ENCODE measurements at places on chromosomes 11 and 22.

DNA sequence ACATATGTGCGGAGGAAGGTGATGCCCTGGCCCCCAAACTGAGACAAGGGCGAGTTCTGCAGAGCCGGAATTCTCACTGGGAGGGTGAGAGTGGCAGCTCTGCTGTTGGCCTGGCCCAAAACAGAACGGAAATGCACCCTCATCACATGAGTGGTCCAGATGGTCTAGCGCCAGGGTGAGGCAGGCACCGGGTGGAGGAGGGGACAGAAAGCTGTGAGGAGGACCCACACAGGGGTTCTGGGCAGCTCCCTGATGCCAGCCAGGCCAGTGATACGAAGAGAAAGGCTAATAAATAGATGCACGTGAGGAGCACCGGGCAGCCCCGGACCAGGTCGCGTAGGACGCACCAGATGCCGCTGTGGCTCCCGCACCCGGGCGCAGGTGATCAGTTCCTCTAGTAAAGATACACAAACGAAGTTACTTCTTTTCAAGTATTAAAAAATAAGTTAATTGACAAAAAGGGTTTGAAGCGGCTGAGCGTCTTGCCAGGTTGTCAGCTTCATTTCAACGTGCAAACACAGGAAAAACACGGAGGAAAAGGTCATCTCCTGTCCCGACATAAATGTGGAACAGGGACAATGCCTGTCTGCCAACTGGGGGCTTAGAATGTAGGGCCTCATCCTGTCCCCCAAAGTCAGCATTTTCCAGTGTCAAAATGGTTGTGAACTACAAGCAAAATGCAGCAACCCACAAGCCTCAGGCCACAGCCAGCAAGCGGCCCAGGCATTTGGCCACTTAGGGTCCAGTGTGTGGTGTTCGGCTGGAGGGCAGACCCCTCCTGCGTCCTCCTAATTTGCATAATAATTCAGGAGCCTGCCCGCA is 15.3 kb upstream of the BID start:
- no peak for DNase-seq

- no peak for DNase-seq
Observed at GRCh38 chr11:97290464-97291041, 900.7 kb downstream of the JRKL start.

GRCh38 chr11:76302996-76303395 is 77.9 kb downstream of the THAP12 start:
- DNase-seq, result no peak

DNA sequence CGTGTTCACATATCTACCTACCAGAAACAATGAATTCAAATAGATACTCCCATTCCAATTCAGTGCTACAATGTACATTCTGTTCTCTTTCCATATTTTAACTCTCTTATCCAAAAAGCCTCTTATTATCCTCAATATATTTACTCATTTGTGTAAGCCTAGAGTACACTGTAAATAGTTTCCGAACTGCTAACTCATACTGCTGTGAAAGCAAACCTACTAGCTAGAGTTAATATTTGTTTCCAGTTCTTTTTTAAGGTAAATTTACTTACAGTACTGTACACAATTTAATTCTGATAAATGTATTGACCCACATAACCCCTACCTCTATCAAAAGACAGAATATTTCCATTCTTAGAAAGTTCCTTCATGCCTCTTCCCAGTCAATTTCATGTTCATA is 71.8 kb downstream of the GRK3 start:
- DNase-seq, result no peak

DNA sequence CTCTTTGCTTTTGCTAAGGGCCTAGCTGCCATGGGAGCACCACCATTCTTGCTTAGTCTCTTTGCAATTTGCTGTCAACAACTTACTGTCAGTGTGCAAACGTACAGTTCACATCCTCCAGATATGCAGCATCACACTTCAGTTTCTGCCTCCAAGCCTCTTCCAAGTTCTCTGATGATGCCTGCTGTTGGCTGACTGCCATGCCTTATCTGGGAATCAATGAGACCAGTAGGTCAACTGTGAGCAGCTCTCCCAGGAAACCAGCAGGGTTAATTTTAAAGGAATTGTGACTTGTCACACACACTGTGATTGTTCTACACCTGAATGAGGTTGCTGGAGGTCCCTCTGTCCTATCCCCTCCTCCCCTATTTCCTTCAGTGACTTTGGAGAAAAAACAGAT is 56.0 kb downstream of the COPB1 start:
- peak; percentile 33 for DNase-seq

- no peak for DNase-seq
Observed at GRCh38 chr11:64081745-64082442, 46.2 kb downstream of the FLRT1 start.

DNA sequence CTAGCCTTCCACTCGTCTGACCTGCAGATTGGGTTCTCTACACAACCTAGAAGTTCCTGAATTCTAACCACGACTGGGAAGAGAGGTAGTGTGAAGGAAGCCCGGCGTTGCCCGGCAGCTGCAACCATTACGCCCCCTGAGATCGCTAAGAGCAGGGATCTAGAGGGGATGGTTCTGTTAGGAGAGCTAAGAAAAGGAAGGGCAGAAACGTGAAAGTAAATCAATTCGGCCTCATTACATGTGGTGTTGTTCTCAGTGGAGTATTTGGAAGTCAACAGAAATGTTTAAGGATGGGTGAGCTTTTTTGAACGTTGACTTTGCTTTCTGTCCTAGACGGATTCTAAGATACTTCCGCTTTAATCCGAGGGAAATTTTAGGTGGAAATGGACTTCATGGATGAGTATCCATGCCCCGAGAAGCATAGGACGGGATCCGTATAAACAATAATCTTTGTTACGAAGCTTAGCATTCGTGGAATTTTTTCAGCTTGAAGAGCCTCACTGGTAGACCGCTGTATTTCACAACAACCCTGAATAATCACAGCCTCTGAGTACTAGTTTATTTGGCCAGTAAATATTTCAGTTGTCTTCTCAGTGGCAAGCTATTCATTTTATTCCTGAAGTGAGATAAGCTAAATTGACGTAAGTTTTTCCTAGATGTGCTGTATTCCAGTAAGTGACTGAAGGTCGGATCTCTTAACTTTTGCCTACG is 629 bp downstream of the ATP5MG start:
- DNase-seq, result peak; percentile 53

- no peak for DNase-seq
Observed at GRCh38 chr11:92512204-92512569, 287.6 kb downstream of the FAT3 start.

- no peak for DNase-seq
Observed at GRCh38 chr11:134761926-134762247, 349.8 kb upstream of the B3GAT1 start.

GRCh38 chr11:23252426-23252825 is 392.2 kb upstream of the CCDC179 start:
- no peak for DNase-seq

DNA sequence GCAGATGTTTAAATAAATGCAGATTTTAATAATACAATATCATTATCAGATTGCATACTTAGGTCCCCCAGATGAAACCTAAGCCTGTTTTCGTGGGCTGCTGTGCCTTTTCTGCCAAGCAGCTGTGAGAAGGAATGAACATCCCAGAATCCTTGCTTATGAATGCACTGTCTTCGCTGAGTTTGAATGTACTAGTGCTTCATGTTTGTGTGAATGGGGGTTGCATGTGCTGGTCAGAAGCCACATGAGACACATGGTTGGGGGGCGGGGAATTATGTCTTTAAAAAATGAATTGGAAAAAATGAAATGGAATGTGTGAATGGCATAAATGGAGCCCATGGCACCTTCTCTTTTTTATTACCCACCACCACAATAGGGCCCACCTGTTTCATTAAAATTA is 125.4 kb upstream of the HSD17B12 start:
- DNase-seq, result no peak

GRCh38 chr11:838441-839279 is 3.7 kb downstream of the POLR2L start:
- DNase-seq, result no peak

DNA sequence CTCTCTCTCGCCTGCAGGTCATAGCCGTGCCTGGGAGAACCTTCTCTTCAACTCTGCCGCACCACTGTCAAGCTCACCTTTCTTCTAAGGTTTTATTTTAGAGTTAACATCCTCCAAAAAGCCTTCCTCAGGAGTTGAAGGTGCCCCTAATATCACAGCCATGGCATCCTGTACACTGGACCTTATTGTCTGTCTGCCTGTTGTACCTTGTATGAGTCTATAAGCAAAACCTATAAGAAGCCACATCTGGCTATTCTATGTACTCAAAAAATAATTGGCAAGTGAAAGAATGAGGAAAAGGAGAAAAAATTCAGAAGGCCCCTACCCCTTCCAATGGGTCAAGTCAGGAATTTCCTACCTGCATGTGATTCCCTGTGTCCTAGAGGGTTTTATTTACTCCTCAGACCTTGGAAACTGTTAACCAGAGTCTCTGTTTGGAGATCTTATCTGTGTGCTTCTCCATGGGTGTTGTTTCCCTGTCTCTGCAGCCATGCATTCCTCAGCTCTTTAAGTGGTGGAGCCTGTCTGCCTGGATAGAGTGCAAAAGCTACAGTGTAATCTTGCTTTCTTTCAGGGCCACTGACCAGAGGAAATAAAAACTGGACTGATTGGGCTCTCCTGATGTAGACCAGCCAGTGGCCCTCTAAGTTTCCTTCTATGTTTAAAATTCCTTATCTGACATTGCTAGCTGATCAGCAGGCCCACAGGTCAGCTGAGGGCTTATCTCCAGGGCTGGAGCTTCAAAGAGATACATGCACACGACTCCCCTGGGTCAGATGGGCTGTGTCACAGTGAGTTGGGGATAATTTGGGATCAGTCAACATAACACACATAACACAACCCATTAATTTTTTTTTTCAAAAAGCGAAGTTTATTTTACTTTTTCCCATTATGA is 37.6 kb upstream of the TMEM135 start:
- DNase-seq, result no peak

- no peak for DNase-seq
Observed at GRCh38 chr22:32682990-32683389, 118.5 kb upstream of the TIMP3 start.

DNA sequence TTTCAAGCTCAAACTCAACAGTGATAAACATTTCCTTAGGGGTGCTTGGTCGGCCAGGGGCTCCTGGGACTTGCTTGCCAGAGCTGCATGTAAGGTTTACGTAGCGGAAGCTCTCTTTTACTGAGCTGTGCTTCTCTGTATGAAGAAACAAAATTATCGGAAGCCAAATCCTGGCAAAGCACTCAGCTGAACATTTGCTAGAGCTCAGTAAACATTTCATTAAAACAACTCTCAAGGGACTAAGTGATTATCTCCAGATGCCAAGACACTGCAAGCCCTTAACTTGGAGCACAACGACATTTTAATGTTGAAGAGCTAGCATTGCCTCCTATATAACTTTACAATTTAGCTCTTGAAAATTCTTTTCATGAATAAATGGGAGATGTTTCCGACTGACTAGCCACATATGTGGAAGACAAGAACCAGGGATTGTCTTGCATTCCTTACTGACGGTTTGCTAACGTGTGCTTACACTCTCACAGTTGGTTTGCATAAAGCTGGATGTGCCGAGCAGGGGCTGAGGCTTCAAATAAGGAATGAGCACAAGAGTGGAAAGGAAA is 43.4 kb downstream of the SCUBE2 start:
- DNase-seq, result no peak

- DNase-seq, result no peak
Observed at GRCh38 chr22:23752090-23752691, 1.3 kb upstream of the ZNF70 start.

DNA sequence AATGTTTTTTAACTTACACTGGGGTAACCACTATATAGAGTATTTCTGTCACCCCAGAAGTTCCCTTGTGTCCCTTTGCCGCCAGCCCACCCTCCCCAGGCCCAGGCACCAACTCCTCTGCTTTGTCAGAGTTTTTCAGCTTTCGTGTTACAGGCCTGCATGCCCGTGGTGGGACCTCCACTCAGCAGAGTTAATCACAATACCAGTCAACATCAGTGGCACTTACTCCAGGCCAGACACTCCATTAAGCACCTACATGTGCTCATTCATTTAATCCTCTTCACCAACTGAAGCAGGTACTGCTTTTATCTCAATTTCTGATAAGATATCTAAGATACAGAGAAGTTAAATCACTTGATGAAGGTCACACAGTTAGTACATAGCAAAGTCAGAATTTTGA is 63.3 kb downstream of the LIF start:
- DNase-seq, result no peak

GRCh38 chr11:78127403-78127802 is 12.0 kb downstream of the ALG8 start:
- DNase-seq, result no peak

- DNase-seq, result no peak
Observed at GRCh38 chr11:66115638-66116301, 45.7 kb downstream of the PACS1 start.

GRCh38 chr11:22930816-22931594 is 70.7 kb upstream of the CCDC179 start:
- DNase-seq, result no peak

DNA sequence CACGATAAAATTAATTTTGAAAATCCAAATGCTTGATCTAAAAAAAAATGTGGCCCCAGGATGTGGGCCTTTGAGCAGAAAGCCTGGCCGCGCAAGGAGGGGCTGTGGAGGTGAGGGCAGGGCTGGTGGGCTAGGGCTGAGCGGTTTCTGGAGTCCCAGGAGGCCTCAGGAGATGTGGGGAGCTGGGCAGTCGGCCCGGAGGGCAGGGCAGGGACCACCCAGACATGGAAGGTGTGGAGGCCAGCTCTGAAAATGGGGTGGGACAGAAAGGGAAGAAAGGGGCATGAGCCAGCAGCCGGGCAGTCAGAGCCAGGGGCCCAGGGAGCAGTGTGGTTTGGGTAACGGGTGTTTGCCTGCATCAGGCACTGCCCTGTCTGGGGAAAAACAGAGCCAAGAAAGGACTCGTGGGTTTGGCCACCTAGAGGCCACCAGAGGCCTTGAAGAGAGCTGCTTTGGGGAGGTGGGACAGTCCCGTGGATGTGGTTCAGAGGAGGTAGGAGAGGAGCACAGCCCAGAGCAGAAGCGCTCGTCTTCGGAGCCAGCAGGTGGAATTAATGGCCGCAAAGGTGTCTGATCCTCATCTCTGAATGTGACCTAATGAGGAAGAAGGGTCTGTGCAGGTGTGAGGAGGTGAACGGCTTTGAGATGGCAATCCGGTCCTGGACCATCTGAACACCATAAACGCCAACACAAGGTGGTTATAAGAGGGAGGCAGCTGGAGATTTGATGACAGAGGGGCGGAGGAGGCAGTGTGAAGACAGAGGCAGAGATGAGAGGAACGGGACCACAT is 50.2 kb downstream of the IGF2 start:
- no peak for DNase-seq

- no peak for DNase-seq
Observed at GRCh38 chr11:32435942-32436750, 807 bp upstream of the WT1 start.

GRCh38 chr11:12110714-12111548 is 541 bp downstream of the MICAL2 start:
- peak; percentile 34 for DNase-seq

- no peak for DNase-seq
Observed at GRCh38 chr22:48712558-48713271, 1115.0 kb downstream of the BRD1 start.

- no peak for DNase-seq
Observed at GRCh38 chr11:2413742-2414579, 13.4 kb downstream of the TSSC4 start.

DNA sequence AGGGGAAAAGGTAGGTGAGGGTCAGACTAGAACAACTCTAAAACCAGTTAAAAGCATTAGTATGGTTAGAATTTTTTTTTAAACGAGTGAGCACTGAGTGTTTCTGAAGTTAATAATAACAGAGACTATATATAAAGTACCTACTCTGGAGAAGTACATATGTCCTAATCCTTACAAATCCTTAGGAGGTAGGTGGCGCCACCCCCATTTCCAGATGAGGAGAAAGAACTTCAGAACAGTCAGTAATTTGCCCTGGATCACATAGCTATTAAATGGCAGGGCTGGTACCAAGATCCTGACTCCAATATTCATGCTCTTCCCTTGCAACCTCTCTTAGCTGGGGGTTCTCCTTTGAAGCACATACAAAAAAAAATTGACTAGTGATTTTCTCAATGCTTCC is 80.5 kb downstream of the CLPB start:
- peak; percentile 41 for DNase-seq

Measured in MCF 10A (cell line).